ENCODE measurements at places on chromosomes 5 and 9.

- no peak for DNase-seq
Observed at GRCh38 chr5:142455856-142456255, 131.0 kb upstream of the SPRY4 start.

GRCh38 chr9:125238915-125239446 is 2.2 kb downstream of the HSPA5 start:
- no peak for DNase-seq

- no peak for DNase-seq
Observed at GRCh38 chr5:72840041-72840440, 23.6 kb downstream of the TNPO1 start.

GRCh38 chr9:135924628-135925338 is 17.4 kb upstream of the CAMSAP1 start:
- DNase-seq = no peak

- DNase-seq = no peak
Observed at GRCh38 chr5:19044931-19045695, 942.9 kb downstream of the CDH18 start.

DNA sequence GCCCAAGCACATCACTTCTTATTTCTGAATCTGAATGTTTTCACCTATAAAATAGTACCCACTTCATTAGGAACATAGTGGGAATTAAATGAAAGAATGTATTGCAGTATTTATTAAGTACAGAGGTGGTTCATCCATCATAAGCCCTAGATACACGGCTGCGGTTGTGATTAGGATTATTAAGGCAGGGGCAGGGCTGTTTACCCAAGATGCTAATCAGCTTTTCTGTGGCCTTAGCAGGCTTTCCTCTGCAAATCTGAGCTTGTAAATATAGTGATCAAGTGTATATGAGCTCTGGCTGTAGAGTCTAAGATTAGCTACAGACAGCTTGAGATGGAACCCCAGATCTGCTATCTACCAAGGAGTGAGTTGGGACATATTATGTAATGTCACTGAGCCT is 124.1 kb upstream of the ADRA1B start:
- no peak for DNase-seq

DNA sequence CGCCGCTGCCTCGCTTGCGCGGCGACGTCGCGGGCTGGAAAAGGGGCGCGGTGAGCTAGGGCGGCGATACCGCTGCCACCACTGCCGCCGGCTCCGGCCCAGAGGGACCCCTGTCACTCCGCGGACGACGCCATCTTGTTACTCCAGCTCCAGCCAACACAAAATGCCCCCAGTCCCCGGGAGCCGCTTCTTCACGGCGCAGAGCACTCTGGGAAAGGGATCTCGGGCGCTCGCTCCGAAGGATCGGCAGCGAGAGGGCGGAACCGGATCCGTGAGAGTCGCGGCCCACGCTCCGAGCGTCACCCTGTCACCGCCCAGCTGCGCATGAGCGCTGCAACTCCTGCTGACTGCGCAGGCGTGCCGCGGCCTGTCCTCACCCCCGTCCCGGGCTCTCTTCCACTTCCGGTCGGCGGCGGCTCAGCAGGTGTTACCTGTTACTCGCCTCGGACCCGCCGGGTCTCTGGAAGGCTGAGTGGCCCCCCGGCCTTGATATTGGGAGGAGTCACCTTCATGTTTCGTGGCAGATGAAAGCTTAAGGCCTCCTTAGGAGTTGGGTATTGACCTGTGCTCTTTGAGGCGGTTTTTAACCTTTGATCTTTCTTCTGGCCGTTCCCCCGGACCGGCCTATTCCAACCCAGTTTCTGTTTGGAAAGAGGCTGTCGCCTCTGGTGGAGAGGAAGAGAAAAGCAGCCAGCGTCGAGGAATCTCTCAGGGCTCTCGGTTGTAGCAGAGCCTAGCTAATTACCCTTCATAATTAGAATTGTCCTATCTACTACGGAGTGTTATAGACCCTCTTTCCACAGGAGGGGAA is at the start of gene CSNK1A1:
TSS of gene CSNK1A1 (minus strand) at position 213 of the 811 bp plus-strand sequence. CDS start 475 bp downstream, outside the sequence.
- DNase-seq = peak; percentile 97

- no peak for DNase-seq
Observed at GRCh38 chr9:114347675-114348074, 18.0 kb downstream of the ORM2 start.
